ENCODE measurements at places on chromosomes 6 and 20. TPM values are rescaled to one million over a fixed set of nuclear protein-coding genes. Genes with fewer than 3 reads are reported as not detected.

Gene NAPB
- total RNA-seq: 74.7 TPM

Gene C4B
- total RNA-seq: 8.6 TPM

Gene TP53INP2
- total RNA-seq: 5.6 TPM

Gene OVOL2
- total RNA-seq: not detected

Gene SEMG1
- total RNA-seq: not detected

Gene SLC35D3
- 0.36 TPM for total RNA-seq

Gene C20orf144
- total RNA-seq: not detected

Gene RIPPLY2
- total RNA-seq: 8.0 TPM

- DNase-seq: no peak
These were observed 102.6 kb downstream of the KIF13A start for GRCh38 chr6:17884498-17885478.

DNA sequence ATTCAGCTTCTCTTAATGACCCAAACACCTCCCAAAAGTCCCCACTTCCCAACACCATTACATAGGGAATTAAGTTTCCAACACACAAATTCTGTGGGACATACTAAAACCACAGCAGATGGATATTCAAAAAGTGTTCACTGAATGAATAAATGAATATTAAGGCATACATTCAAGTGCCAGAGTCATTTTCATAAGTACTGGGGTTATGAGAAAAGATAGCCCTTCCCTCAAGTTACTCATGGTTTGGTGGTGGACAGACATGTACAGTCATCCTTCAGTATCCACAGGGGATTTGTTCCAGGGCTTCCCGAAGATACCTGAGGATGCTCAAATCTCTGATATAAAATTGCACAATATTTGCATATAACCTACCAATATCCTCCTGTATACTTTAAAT is 50.4 kb downstream of the HS3ST5 start:
- DNase-seq: no peak

DNA sequence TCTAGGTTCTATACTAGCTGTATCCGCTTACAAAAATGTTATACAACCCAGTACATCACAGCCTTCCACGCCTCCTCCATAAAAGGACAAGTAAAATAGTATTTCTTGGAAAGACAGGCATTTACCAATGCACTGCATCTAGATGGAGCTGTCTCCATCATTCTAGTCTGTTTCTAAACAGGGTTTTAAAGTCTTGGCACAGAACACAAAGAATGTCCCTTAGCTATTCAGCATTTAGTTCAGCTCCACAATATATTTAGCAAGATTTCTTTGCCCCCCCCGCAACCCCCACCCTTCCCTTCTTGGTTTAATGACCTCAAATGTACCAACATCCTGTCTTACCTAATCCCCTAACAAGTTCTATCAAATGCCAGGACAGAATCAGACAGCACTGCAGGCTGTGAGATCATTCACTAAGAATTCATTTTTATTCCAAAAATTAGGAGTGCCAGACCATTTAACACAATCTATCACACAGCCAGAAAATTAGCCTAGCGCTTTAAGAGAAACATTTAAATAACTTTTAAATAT is 198.6 kb downstream of the BACH2 start:
- DNase-seq: peak; percentile 31

DNA sequence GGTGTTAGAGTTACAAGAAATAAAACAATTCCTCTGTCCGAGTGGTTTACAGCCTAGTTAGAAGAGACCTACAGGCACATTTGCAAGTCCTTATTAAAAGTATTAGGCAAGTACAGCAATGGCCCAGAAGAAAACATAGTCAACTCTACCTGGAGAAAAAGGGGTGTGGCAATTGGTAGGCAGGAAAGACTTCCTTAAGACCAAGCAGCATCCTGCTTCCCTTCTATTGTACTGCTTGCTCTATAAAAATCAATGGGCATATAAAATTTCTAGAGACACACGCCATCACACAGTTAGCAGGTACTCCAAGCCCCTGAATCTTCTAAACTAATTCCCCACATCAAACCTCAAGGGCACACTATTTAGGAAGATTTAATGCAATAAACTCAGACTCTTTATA is 185.6 kb downstream of the ATXN1 start:
- DNase-seq: no peak

GRCh38 chr6:12956991-12957320 is 240.4 kb downstream of the PHACTR1 start:
- no peak for DNase-seq

DNA sequence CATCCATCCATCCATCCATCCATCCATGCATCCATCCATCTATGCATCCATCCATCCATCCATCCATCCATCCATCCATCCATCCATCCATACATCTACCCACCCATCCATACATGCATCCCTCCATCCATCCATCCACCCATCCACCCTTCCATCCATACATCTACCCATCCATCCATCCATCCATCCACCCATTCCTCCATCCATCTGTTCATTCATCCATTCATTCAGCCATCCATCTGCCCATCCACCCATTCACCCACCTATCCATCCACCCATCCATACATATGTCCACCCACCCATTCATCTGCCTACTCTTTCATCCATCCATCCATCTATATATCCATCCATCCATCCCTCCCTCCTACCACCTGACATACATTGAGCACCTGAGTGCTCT is 70.7 kb upstream of the NNAT start:
- DNase-seq: no peak

- no peak for DNase-seq
These were observed 40.1 kb downstream of the VTA1 start for GRCh38 chr6:142187209-142187608.

DNA sequence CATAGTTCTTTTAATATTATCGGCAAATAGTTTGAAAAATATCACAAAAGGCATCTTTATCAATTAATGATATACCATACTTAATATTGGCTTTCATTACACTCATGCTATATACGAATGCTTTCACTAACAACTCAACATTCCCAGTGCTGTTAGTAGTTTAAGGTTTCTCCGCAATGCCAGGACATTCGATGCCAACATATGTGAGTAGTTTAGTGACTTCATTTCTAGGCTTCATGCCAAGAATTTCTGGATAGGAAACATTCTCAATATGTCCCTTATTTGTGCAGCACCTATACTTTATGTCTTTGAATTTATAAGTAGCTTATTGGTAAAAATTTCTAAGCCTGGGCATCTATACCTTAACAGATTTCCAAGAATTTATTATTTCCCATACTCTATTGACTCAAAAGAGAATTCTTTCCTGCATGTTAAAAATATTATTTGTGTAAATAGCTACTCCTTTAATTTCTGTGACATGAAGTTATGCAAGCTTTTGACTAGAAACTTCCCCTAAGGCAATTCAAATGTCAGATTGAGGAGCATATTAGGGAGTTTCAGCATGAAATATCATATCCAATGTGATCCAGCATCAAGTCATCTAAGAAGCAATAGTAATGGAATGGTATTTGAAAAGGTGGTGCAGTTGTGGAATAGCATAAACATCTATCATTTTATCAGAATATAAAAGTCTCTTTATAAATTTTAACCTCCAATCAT is 236.0 kb upstream of the STXBP5 start:
- DNase-seq: peak; percentile 56

DNA sequence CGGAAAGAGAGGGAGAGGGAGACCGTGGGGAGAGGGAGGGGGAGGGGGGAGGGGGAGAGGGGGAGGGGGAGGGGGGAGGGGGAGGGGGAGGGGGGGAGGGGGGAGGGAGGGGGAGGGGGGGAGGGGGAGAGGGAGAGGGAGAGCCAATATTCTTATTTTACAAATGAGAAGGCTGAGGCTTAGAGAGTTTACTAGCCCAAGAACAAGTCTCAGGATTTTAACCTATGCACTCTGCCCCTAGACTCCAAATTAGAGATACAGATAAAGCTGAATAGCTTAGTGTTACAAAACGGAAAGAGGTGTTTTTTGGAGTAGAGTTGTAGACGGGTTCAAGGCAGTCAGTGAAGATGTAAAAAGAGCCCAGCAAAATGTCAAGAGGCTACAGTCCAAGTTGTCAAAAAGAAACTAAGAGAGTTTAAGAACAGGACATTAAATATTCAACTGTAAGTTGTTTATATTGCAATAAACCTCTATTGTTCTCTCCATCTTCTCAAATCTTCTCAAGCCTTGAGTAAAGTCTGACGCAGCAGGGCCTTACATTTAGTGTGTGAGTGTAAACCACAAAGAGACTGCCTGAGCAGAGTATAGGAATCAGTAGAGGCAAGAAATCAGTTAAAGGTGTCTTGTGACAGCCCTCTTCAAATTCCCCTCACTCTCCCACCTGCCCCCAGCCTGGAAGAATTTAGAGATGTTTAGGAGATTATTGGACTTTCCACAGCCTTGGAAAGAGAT is 34.9 kb upstream of the AKIRIN2 start:
- DNase-seq: no peak

GRCh38 chr6:38957426-38957825 is 91.2 kb upstream of the GLP1R start:
- no peak for DNase-seq

GRCh38 chr6:48671505-48671904 is 560.5 kb upstream of the PTCHD4 start:
- DNase-seq: no peak

GRCh38 chr20:52799130-52799529 is 173.0 kb upstream of the TSHZ2 start:
- no peak for DNase-seq

DNA sequence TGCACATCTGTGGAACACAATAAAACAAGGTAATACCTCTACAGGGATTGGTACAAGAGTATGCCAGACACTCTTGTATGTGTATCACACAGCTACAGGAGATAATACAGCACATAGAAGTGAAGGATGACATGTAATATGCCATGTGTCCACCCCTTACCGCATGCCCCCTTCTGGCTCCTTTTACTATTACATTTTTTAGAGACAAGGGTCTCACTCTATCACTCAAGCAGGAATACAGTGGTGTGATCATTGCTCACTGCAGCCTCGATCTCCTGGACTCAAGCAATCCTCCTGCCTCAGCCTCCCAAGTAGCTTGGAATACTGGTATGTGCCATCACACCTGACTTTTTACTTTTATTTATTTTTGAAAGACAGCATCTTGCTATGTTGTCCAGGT is 4.2 kb upstream of the NCR3 start:
- DNase-seq: no peak

DNA sequence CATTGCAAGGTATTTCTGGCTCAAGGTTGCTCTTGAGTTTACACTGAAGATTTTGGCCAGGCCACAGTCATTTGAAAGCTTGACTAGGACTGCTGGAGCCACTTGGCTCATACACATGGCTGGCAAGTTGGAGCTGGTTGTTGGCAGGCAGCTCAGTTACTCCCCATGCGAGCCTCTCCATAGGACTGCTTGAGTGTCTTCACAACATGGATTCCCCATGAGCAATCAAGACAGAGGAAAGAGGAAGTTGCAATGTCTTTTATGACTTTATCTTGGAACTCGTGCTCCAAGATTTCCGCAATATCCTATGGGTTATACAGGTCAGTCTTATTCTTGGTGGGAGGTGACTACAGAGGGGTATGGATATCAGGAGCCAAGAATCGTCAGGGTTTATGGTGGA is 1.4 kb upstream of the MANBAL start:
- no peak for DNase-seq

- no peak for DNase-seq
These were observed 31.6 kb upstream of the PRL start for GRCh38 chr6:22328474-22328873.

DNA sequence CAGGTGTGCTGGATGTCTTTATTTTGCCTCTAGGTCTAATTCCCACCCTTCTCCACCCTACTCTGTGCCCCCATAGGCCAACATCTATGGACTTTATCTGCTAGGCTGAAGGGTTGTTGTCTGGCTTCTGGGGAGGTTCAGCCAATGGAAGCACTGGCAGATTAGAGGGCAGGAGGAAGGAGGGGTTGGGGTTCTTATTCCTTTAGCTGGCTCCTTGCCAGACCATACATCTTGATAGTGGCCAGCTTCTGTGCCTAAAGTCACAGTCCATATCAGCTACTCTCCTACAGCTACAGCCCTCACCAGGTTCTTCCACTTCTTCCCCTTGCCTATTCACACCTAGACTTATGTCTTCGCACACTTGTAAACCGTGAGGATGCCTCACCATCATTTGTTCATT is 41.1 kb downstream of the ROS1 start:
- no peak for DNase-seq

DNA sequence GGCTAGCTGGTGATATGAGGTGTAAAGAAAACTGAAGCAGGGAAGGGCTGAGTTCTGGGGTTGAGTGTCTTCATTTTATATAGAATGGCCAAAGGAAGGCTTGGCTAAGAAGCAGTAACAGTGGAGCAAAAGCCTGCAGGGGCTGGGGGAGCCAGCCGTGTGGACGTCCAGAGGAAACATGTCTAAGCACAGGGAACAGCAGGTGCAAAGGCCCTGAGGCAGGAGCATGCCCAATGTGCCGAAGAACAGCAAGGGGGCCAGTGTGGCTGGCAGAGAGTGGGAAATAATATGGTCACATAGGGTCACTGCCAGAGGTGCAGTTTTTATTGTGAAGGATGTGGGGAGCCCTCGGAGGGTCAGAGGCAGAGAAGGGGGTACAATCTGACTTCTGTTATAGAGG is 60.5 kb upstream of the KCNG1 start:
- no peak for DNase-seq

- no peak for DNase-seq
These were observed 2.4 kb downstream of the PRDM13 start for GRCh38 chr6:99608886-99609482.

- DNase-seq: no peak
These were observed 202.8 kb downstream of the WDR27 start for GRCh38 chr6:169498916-169499513.

DNA sequence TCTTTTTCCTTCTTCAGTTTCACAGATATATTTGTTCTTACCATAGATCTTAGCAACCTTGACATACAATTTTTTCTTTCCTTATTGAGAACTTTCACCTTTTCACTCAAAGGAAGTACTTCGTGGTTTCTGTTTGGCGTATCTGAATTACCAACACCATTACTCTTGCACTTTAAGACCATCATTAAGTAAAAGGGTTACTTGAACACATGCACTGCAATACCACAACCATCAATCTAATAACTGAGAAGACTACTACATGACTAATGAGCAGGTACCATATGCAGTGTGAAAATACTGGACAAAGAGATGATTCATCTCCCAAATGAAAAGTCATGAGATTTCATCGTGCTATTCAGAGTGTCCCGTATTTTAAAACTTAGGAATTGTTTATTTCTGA is 21.7 kb upstream of the SENP6 start:
- DNase-seq: no peak

All from cerebellum (tissue), 4 donors.